NCI-H1436 (cell line): ENCODE measurements at places on chromosomes 6 and 20.

DNA sequence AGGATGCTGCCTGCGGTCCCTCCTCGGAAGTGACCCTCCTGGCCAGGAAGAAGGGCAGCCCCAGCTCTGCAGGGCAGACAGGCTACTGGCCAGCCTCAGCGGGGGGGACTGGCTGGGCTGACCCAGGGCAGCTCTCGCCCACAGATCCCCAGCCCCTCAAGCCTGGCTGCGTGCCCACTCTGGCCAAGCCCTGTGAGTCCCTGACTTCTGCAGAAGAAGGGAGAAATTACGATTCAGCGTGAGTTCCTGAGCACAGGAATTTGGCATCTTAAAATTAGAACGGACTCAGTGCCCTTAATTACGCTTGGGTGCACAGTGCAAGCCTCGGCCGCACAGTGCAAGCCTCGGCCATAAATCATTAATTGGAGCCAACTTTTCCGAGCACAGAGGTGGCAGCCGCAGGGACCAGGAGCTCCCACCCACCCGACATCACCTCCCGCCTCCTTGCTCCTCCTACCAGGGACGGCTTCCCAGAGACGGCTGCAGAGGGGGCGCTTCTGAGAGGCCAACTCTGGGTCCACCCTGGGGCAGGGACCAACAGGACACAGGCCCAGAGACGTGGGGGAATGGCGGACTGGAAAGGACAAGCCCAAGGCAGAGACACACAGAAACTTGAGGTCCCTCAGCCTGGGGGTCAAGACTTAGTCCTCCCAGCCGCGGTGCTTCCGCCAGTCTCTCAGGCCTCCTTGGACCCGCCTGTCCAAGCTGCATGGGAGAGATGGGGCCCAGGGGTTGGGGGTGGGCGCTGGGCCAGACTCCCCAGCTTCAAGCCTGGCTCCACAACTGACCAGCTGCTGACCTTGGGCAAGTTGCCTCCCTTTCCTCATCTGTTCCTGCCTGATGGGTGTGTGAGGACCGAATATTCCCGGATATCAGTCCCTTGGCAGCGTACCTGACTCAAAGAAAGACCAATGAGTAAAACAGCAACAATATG is 165.4 kb downstream of the TAF4 start:
- DNase-seq: no peak

- DNase-seq: no peak
Observed at GRCh38 chr6:107943626-107944439, 14.2 kb downstream of the SEC63 start.

GRCh38 chr6:142395266-142395665 is 93.5 kb downstream of the ADGRG6 start:
- DNase-seq: no peak

- no peak for DNase-seq
Observed at GRCh38 chr20:57432862-57433491, 41.8 kb downstream of the RBM38 start.

GRCh38 chr6:151325075-151326050 is 66.0 kb downstream of the ZBTB2 start:
- peak; percentile 18 for DNase-seq

- peak; percentile 49 for DNase-seq
Observed at GRCh38 chr6:593139-593906, 63.6 kb downstream of the HUS1B start.

GRCh38 chr20:16387666-16388065 is 185.6 kb downstream of the KIF16B start:
- no peak for DNase-seq

GRCh38 chr6:121210943-121211342 is 123.3 kb downstream of the TBC1D32 start:
- DNase-seq: no peak

- DNase-seq: no peak
Observed at GRCh38 chr6:125498606-125499005, 196.8 kb upstream of the HDDC2 start.

- DNase-seq: no peak
Observed at GRCh38 chr6:48628316-48628715, 517.3 kb upstream of the PTCHD4 start.

DNA sequence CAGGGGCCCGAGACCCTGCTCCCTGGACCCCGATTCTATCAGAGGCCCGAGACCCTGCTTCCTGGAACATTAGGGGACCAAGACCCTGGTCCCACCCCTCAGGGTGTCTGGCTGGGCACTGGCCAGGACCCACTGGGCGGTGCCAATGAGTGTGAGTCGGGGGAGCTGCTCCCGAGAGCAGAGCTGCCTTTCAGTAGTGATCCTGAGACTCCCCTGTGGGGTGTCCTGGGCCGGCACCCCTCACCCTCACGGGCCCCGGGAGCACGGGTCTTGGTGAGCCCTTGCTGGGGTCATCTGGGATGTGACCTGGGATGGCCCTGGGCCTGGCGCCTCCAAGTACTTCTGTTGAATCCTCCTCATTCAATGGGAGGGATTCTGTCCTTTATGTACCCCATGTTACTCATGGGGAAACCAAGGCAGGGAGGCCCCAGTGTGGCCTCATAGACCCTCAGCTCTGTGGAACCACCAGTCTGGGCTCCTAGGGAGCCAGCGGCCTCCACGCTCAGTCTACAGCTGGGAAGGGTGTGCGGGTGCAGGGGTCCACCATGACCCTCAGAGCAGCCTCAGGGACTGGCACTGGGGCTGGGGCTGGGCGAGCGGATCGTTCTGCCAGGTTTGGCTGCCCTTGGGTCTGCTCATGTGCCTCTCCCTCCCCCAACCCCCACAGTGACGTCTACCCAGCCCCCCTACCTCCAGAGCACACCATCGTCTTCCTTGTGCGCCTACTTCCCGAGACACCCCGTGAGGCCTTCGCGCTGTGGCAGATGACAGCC is 25.6 kb downstream of the COL20A1 start:
- DNase-seq: no peak

GRCh38 chr6:17169291-17169690 is 67.4 kb downstream of the STMND1 start:
- no peak for DNase-seq

DNA sequence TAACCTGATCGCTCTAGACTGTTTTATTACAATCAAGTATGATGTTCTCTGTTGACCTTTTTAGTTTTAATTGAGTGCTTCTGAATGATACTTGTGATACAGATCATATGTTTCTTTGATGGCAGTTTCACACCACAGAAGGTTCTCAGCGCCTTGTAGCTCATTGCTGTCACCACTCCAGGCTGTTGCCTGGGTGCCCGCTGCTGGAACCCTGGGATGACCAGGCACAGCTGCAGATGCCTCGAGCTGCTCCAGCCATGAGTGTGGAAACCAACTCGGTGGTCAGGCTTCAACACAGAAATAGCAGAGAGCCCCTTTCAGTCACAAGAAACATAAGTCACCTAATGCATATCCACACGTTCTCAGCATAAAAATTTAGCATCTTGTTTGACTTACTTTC is 112.7 kb downstream of the RPP40 start:
- DNase-seq: no peak

GRCh38 chr6:52317841-52318581 is 33.5 kb upstream of the MCM3 start:
- DNase-seq: no peak

GRCh38 chr20:1177680-1178079 is 7.1 kb downstream of the TMEM74B start:
- no peak for DNase-seq

DNA sequence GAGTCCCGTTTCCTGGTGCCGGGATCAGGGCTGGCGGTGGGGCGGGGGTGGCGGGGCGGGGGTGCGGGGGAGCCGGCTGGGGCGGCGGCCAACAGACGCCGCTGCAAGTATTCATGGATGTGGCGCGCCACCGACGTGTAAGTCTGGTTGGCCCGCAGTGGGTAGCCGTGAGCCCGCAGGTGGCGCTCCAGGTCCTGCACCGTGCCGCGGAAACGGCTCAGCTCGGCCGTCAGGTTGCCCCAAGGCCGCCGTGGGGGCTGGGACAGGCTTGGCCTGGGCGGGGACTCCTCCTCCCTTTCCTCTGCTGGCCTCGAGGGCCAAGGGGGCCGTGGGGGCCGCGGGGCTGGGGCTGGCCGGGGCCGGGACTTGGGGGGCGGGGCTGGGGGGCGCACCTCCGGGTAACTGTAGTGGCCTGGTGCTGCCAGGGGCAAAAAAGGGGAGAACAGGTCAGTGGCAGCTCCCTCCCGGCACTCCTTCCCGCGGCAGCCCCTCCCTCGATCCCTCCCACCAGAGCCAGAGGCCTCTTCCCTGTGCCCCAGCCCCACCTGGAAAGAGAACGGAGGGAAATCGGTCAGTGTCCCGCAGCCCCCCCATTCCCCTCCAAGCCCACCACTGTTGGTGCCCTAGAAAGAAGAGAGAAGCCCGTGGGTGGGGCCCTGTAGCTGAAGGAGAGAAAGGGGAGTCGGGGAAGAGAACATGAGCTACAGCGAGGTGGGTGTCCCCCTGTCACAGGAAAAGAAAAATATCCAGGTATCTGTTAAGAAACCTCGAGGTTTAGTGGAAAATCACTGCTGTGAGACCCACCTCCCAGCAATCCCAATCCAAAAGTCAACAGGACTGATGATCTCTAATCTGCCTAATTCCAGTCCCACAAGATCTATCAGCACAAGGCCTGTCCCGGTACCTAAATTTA is 21.3 kb downstream of the TNXB start:
- no peak for DNase-seq

- DNase-seq: no peak
Observed at GRCh38 chr6:116255246-116255800, 1.4 kb upstream of the TSPYL4 start.

- no peak for DNase-seq
Observed at GRCh38 chr6:132623106-132623845, 799 bp downstream of the TAAR2 start.

DNA sequence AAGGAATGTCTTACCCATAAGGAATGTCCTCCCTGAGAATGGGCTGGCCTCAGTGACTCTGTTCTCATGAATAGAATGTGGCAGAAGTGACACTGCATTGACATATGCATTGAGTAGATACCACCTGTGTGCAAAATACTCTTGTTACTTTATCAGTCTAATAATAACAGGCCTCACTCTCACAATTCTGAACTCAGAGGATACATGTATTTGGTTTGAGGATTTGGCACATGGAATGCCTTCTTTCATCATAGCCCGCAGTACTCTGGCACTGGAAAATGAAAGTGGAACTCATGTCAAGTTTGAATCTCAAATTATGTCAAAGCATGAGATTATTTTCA is 52.9 kb upstream of the PLCB4 start:
- DNase-seq: no peak

- DNase-seq: no peak
Observed at GRCh38 chr6:106087548-106088325, 1.6 kb downstream of the PRDM1 start.

- DNase-seq: no peak
Observed at GRCh38 chr6:33211666-33212422, 3.5 kb downstream of the RING1 start.

DNA sequence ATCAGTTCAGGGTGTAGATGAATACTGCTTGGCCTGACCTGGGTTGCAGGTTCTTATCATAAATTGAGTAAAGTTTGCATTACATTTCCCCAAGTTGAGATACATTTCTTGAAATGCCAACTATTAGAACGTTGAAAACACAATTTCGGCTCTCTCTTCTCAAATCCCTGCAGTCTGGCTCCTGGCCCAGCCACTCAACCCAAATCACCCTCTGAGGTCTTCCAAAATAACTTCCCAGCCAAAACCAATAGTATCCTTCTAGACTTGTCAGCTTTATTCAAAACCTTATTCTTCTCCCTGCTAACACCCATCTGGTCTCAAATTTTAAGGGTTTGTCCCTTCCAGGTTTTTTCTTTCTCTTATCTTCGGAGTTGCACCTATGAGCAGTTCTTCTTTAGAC is 263.6 kb downstream of the EYA4 start:
- no peak for DNase-seq

GRCh38 chr20:62183426-62184142 is 756 bp downstream of the MTG2 start:
- DNase-seq: no peak

DNA sequence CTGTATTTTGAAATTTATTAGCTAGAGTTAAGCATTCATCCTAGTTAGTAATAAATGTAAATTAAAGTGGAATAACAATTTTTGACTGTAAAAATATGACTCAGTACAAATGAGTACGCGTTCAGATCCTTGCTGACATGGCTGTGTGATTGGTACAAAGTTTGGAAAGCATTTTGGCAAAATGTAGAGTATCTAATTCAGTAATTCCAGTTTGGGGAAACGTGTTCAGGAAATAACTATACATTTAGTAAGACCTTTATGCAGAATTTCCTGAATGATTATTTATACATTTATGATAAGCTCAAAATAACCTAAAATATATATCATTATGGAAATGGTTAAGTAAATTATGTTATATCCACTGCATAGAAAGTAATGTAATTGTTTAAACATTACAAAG is 8.0 kb downstream of the VTA1 start:
- no peak for DNase-seq

- no peak for DNase-seq
Observed at GRCh38 chr20:58340853-58341252, 31.3 kb downstream of the RAB22A start.

- DNase-seq: no peak
Observed at GRCh38 chr6:97501853-97502252, 218.8 kb upstream of the MMS22L start.

DNA sequence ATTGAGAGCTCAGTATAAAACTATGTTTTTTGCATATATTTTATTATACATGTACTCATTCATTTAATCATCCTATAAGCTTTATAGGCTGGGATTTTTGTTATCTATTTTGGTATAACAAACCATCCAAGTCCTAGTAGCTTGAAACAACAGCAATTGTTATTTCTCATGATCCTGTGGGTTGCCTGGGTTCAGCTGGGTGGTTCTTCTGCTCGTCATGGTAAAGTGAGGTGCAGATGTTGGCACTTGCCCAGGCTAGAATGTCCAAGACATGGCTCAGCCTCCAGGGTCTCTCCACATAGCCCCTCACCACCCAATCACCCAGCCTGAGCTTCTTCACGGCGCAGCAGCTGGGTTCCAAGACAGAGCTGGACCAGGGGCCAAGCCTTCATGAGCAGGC is 20.8 kb upstream of the TM9SF4 start:
- DNase-seq: no peak

- no peak for DNase-seq
Observed at GRCh38 chr6:150069706-150070105, 785 bp upstream of the ULBP3 start.

DNA sequence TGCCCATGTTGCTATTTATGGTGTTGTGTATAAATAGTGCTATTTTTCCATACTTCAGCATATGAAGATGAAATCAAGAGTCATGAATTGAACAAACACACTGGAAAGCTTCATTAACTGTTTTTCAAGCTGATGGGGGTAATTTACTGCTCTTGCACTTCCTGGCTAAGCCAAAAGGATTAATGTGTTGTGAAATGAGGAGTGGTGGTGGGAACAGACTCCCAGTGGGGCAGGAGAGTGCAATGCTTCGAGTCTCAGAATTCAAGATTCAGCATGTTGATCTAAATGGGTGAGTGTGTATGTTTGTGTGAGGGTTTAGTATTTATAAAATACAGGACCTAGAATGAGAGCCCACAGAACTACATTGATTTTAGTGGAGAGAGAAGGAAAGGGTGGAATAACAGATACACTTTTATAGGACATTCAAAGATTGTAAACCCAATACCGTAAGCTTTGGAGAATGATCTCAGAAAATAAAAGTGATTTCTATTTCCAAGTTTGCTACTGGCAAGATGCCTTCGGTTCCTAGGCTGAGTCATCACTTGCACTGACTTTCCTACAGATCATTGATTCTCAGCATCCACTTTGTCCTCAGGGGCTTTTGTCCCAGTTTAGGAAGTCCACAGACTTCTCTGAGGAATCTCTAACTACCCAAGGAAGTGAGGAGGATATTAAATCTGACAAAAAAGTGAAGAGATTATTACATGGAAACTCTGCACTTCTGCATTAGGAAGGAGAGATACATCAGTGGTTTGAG is 303.6 kb downstream of the TRDN start:
- DNase-seq: no peak

GRCh38 chr6:135438907-135439535 is 58.5 kb downstream of the AHI1 start:
- no peak for DNase-seq
